ENCODE measurements at places on chromosomes 3 and 15.

- no peak for DNase-seq
These were observed 240.7 kb downstream of the CHST2 start for GRCh38 chr3:143360244-143360643.

- peak; percentile 19 for DNase-seq
These were observed 661 bp upstream of the PARP14 start for GRCh38 chr3:122679882-122680474.

- DNase-seq: no peak
These were observed 15.8 kb downstream of the SOX2 start for GRCh38 chr3:181727341-181728032.

- no peak for DNase-seq
These were observed 588.3 kb upstream of the SEMA6D start for GRCh38 chr15:47129033-47129432.

DNA sequence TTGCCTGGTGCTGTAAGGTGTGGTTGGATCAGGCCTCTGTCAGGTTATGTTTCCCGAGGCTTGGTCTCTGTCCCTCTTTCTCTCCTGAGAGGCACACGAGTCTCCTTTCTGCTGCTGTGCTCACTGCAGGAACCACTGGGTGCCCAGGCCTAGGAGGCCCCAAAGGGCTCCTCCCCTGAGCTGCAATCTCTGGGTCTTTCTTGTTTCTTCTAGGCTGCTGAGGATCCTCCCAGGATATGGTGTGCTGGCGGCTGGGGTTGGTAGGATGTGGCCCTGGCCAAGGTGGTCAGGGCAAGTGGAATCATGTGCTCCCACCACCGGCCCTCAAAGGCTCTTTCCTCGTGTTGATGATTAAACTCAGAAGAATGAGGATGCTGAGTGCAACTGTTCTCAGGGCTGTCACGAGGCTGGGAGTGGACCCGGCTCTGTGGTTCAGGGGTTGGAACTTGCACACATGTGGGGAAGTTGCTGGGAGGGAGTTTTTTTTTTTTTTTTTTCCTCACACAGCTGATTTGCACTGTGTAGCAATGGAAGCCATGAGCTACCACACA, 43.6 kb upstream of the CTSH start:
- DNase-seq: peak; percentile 95

DNA sequence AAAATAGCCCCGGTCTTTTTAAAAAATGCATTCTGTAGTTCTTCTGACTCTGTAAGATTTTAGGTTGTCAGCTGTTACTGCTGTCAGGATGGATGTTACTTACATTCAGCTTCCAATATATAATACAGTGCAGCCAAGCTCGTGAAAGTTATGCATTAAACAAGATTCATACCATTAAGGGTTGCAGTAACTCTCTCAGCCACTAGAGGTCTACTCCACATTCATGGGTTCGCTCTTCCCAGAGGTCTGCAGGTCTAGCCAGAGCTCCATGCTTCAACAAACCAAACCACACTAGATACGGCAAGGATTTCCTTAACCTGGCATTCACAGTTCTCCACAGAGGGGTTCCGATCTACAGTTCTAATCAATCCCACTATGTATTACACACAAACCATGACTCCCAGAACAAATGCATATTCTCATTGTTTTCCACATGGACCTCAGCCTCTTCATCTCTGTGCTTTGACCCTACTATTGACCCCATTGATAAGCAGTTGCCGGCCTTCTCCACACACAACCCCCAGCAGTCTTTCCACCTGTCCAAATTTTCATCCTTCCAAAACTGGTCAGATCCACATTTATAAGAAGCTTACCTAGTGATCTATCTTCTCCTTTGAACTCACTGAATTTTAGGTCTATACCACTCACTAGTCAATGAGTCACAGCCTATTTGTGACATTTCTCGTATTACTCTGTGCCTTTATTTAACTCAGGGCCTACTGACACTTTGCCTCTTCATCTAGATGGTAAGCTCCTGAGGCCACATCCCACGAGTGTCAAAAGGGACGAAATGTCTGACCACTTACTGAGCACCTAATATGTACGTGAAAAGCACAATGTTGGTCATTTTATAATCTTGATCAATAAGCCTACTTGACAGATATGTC, 33.7 kb downstream of the RORA start:
- peak; percentile 16 for DNase-seq

DNA sequence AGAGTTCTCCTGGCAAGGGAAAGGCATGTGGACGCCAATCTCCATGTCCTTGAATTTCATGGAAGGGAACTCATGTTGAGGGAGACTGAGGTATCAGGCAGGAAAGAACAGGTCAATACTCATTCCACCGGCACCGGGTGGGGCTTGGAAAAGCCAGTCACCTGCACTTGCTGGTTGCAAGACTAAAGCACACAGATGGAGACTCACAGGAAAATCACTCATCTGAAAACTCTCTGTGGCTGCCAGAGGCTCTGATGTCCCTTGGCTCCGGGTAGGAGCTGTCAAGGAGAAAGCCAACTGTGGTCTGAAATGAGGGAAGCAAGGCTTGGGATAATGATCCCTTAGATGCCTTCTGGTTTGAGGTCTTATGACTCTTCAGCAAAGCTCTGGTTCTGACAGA, 8.7 kb upstream of the CGNL1 start:
- DNase-seq: no peak

DNA sequence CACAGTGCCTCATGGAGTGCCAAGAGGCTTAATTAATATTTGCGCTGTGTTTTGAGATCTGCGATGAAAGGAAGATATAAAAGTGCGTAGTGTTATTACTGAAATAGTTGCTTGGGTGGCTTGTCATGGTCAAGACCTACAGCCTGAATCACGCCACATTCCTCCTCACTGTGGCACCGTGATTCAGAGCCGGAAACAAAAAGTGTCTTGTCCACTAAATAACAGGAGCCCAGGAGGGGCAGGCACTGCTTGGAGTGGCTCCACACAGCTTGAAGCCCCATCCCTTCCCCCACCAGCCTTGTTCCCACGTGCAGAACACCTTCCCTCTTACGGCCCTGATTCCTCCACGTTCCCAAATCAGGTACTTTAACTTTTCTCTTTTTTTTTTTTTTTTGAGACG, 1.2 kb upstream of the LRRC15 start:
- DNase-seq: no peak

DNA sequence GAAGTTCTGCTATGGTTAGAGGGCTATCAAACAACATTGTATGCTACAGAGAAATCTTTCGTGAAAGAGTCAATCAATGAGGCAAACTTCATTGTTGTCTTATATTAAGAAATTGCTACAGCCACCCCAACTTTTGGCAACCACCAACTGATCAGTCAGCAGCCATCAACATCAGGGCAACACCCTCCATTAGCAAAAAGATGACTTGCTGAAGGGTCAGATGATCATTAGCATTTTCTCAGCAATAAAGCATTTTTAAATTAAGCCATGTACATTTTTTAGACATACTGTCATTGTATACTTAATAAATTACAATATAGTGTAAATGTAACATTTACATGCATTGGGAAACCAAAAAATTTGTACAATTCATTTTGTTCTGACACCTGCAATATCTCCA, 53.1 kb downstream of the LYZL4 start:
- DNase-seq: no peak

- DNase-seq: no peak
These were observed 16.1 kb downstream of the HMG20A start for GRCh38 chr15:77436822-77437221.

- no peak for DNase-seq
These were observed 31.2 kb downstream of the ZPLD1 start for GRCh38 chr3:102466001-102466400.

- DNase-seq: peak; percentile 79
These were observed at the start of gene RASSF1 for GRCh38 chr3:50340448-50341329. Gene RASSF1 (minus strand): TSS chr3:50340836. CDS start chr3:50340805, 31 bp downstream.

- DNase-seq: peak; percentile 34
These were observed 380 bp downstream of the MYLK start for GRCh38 chr3:123883701-123884202.

DNA sequence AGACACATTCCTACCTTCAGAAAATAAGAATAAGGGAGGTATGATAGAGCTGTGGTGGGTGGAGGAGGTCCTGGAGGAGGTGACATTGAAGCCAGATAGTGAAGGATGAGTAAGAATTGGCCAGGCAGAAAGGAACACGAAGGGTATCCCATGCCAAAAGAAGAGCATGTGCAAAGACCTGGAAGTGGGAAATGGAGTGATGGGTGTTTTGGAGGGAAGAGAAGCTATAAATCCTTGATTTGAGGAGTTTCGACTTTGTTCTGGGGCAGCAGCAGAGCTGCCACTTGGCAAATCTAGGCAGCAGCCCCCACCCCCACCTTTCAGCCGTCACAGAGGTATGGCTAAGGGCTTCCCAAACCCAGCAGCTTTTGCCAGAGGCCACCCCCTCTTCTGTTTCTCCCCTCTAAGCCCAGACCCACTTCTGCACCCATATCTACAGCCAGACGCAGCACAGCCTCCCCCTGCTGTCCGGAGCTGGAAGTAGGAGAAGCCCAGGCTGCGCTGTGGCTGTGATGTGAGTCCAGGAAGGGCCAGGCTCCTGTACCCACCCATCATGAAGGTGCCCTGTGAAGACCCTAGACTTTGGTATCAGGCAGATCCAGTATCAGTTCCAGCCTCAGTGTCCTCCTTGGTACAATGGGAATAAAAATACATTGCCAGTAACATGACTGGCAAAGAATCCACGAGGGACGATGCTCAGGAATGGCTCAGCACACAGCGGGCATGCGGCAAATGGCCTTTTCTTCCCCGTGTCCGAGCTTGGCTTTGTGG, 188.7 kb upstream of the LINGO1 start:
- DNase-seq: peak; percentile 80

DNA sequence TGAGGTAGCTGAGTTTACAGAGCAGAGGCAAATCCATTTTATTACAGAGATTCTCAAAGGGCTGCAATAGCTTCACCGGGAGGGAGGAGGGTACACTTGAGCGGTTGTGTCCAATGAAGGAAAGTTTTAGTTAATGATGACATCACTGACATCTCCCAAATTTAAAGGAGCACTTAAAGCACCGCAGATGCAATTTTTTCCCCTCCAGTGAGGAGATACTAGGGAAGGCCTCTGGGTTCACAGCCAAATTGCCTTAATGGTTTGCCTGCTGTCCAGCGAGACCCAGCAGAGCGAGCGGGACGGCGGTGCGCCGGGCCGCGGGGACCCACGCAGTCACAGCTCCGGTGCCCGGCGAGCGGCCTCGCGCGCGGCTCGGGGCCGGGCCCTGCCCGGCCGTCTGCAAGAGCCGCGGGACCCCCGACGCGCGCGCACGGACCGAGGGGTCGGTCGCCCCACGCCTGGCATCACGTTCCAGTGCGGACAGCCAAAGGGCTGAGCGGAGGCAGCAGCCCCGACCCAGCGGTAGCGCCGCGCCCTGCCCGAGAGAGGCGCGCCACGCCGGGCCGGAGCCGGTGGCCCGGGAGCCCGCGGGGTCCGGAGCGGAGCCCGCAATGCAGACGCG, 160.5 kb upstream of the CHRNA7 start:
- DNase-seq: peak; percentile 14

GRCh38 chr15:89308236-89308635, 26.4 kb downstream of the POLG start:
- DNase-seq: no peak

- DNase-seq: no peak
These were observed 5.4 kb downstream of the CCDC54 start for GRCh38 chr3:107382631-107383030.

GRCh38 chr3:129333891-129334290, 55.2 kb downstream of the HMCES start:
- DNase-seq: no peak

DNA sequence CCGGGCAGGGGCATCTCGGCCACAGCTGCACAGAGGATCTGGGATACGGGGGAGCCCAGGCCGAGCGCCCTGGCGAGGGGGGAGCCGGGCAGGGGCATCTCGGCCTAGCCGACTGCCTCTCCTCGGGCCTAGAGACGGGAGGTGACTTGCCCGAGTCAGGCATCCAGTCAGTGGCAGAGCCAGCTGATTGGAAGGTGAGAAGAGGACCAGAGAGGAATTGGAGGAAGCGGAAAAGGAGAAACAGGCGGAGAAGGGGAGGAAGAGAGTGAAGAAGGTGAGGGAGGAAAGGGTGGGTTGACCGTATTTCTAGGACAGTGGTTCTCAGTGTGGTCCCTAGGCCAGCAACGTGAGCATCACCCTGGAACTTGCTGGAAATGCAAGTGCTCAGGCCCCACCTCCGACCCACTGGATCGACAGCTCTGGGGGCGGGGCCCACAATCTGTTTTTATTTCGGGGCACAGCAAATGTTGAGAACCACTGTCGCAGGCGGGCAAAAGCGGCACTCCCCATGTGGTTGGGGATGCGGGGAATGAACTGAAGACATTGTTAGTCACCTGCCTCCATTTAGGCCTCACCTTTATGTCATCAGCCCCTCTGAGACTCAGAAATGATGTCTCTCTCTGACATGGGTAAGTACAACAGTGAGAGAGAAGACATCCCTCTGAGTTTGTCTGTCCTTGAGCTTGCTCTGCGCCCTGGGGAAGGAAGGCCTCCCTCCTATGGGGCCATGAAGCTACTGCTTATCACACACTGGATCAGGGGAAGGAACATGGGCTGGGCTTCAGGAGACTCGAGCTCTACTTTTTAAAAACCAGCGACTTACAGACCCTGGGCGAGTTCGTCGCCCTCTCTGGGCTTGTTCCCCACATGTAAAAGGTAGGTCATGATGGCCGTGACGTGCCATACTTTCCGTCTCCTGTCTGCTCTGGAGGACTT, 1.0 kb upstream of the MELTF start:
- DNase-seq: no peak

DNA sequence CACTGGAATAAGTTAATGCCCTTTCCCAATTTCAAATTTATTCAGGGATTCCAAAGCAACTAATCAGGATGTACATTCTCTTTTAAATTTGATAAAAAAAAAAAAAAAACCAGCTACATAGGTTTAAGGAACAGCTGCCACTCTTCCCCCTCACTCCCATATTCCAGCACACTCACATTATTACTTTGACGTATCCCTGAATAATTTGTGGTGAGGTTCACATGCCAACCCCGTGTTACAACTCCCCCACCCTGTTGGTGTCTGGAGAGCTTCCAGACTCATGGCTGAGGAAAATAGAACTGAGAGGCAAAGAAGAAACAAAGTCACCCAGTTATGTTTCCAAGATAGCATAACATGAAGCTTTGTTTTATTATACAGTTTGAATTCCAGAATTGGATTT, 300.5 kb upstream of the MME start:
- peak; percentile 58 for DNase-seq

DNA sequence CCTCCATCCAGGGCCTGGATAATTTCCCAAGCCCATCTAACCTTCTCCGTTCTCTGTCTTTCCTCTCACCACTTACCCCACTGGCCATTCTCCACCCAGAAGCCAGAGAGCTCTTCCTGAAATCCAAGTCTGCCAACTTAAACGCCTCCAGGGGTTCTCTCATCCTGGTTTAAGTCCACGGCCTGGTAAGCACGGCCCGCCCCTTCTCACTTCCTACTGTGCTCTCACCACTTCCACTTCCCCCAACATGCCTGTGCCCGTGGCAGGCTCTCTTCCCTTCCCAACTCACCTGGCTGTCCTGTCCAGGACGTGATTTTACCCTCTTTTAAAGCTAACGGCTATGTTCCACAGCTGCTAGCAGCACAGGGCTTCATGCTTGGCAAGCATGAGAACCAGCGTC, 1.7 kb upstream of the CX3CR1 start:
- DNase-seq: no peak
